ENCODE measurements at places on chromosomes 13 and 19.

DNA sequence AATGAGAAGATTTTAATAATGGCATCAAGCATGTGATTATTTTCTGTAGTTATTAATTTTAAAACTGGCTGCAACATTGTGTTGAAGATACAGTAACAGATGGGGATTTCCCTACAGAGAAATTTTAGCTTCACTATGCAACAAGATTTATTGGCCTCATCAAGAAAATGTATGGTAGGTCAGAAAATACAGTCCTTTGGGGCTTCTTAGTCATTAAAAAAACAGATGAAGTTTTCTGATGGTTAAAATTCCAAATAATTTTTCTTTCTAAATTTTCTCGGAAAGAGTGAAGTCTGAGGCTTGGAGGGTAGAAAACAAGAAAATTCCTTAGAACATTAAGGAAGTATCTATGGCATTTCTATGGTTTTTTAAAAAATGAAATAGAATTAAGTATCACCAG lies 1790.8 kb upstream of the PCDH20 start:
- no peak for DNase-seq

DNA sequence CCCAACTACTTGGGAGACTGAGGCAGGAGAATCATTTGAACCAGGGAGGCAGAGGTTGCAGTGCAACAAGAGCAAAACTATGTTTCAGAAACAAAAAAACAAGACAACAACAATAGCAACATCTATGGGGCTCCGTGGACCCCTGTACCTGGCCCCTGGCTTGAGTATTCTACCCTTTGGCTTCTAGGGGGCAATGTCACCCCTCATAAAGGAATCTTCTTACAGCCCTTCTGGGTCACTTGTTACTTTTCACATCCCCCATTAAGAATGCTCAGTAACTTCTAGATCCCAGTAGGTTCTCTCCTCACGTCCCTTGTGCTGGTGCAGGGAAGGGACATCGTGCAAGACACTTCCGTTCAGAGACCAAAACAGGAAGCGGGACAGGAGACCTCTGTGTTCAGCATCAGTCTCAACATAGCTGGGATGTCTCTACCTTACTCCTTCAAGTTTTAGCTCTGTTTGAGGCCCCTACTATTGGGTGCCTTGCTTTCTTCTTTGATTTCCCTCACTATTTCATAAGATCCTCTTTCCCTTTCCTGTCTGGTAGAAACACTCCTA lies 218.1 kb upstream of the ARGLU1 start:
- DNase-seq, result no peak

DNA sequence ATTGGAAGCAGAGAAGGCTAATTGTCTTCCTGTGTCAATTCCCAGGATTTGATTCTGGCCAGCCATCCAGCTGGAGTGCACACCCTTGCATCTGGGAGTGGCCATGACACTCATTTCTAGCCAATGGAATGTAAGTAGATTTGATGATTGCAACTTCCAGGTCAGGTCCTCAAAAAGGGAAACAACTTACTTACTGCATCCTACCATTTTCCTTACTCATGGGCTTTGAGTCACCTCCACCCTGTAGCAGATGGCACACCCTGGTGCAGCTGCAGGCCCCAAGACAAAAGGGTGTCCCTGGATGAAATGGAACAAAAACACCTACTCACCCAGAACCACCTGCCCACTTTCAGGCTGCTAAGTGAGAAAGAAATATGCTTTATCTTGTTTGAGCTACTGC lies 27.3 kb upstream of the MPHOSPH8 start:
- DNase-seq, result no peak

DNA sequence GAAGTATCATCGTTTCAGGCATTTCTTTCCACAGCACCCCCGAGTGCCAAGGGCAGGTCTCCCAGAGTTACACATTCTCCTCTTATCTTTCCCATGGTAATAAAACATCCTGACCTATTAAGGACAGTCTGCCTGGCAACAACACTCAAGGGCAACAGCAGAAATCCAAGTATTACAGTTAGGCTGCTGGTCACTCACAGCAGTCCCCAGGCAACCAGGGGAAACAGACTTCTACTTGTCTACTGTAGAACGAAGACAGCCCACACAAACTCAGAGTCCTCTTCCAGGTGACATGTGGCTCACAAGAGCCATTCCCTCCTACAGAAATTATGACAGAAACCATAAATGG lies 24.3 kb downstream of the RCBTB1 start:
- no peak for DNase-seq

GRCh38 chr19:29475469-29475868 lies 50.3 kb upstream of the VSTM2B start:
- no peak for DNase-seq

DNA sequence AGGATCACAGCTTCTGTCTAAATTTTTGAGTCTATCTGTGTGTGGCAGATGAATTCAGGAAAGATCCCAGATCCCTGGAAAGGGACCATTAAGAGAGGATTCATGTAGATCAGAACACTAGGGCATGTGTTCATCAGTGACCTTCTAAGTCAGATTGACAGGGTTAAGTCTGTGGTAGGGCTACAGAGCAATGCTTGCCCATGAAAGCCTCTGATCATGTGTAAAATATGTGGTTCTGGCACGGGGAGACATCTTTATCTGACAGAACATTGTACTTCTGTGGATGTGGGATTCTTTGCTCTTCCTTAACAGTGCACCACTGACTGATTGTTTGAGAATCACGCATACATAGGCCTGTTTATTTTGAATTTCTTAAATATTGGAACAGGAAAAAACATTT lies 42.9 kb downstream of the ZNF506 start:
- DNase-seq, result no peak

GRCh38 chr13:94256721-94257120 lies 222.8 kb downstream of the DCT start:
- no peak for DNase-seq

- no peak for DNase-seq
Observed at GRCh38 chr19:58555920-58556621, 1.2 kb upstream of the CHMP2A start.

DNA sequence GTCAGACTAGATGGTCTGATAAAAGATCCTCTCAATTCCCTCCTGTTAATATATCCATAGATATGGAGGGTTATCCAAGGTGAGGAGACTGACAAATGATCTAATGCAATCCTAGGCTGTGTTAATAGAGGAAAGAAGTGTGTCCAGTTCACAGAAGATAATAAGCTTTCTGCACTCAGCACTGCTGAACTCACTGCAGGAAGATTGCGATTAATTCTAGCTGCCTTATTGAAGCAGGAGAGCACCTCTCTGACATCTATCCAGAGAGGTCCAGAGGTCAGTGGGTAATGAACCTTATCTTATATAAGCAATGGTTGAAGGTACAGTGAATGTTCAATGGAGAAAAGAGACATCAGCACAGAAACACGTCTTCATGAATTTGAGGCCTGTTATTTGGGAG lies 75.9 kb upstream of the SLC10A2 start:
- DNase-seq, result no peak
